ENCODE measurements at places on chromosomes 3 and 15.

- no peak for DNase-seq
Observed at GRCh38 chr3:51955893-51956770, 951 bp downstream of the GPR62 start.

GRCh38 chr3:46679681-46680080 lies 13.8 kb downstream of the ALS2CL start:
- DNase-seq: no peak

DNA sequence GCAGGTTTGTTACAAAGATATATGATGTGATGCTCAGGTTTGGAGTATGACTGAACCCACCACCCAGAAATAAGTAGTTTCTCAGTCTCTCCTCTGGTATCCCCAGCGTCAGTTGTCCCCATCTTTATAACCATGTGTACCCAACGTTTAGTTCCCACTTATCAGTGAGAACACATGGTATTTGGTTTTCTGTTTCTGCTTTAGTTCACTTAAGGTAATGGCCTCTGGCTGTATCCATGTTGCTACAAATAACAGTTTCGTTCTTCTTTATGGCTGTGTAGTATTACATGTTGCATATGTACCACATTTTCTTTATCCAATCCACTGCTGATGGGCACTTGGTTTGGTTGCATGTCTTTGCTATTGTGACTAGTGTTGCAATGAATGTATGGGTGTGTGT lies 132.3 kb downstream of the LMLN start:
- DNase-seq: no peak

GRCh38 chr3:132037581-132037980 lies 2.8 kb upstream of the CPNE4 start:
- DNase-seq: no peak

GRCh38 chr3:10204921-10205320 lies 40.2 kb downstream of the IRAK2 start:
- DNase-seq: no peak
